Activated CD4-positive, alpha-beta T cell treated with anti-CD3 and anti-CD28 coated beads, Interleukin-2, amount 10 ng/mL, durations not matched to agents 7 days and 5 days (primary cell): ENCODE measurements at places on chromosomes 1 and 21. TPM values are rescaled to one million over a fixed set of nuclear protein-coding genes. Genes with fewer than 3 reads are reported as not detected.

CYYR1 gene
- total RNA-seq: not detected

TRAF3IP3 gene
- total RNA-seq: 426 TPM

SLAMF8 gene
- 0.47 TPM for total RNA-seq

OR2M3 gene
- total RNA-seq: not detected

DMBX1 gene
- 0.10 TPM for total RNA-seq

RHBDL2 gene
- not detected for total RNA-seq

SPATA45 gene
- total RNA-seq: 0.45 TPM

OTUD7B gene
- total RNA-seq: 9.9 TPM

GRCh38 chr1:53288002-53288789, 39.7 kb downstream of the LRP8 start:
- peaks cover 22% of the 10 kb centered on the region for H3K36me3 ChIP-seq
- no peak for DNase-seq
- H3K4me3 ChIP-seq: no peak overlapping the region
- peaks cover 18% of the 10 kb centered on the region for H3K4me1 ChIP-seq
- peak overlapping the region; percentile 25 for H3K27ac ChIP-seq

DNA sequence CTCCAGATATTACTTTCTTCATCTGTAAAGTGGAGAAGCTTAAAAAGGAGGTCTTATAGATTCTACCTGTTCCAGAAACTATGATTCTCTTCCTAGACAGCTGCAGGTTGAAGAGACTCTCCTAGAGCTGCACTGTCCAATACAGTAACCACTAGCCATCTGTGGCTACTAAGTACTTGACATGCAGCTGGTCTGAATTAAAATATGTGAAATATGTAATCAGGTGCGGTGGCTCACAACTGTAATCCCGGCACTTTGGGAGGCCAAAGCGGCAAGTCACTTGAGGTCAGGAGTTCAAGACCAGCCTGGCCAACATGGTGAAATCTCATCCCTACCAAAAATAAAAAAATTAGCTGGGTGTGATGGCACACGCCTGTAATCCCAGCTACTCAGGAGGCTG, 15.8 kb downstream of the APP start:
- no peak for DNase-seq
- no peak overlapping the region for H3K4me3 ChIP-seq
- peaks cover 20% of the 10 kb centered on the region for H3K4me1 ChIP-seq
- H3K27me3 ChIP-seq: no peaks in the 10 kb centered on the region
- no peak overlapping the region for H3K27ac ChIP-seq

DNA sequence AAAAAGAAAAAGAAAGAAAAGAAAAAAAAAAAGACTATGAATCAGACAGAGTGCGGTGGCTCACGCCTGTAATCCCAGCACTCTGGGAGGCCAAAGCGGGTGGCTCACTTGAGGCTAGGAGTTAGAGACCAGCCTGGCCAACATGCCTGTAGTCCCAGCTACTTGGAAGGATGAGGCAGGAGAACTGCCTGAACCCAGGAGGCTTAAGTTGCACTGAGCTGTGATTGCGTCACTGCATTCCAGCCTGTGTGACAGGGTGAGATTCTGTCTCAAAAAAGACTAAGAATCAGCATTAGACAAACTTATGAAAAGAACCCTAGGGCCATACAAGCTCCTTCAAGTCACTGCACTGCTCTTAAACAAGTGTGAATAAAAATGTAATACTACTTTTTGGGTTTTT, 16.9 kb downstream of the PSMB4 start:
- no peak overlapping the region for H3K4me3 ChIP-seq
- H3K27me3 ChIP-seq: no peaks in the 10 kb centered on the region
- no peak overlapping the region for H3K27ac ChIP-seq
- H3K36me3 ChIP-seq: peaks cover 31% of the 10 kb centered on the region
- DNase-seq: no peak

GRCh38 chr1:66927528-66927927, 2.7 kb downstream of the MIER1 start:
- no peaks in the 10 kb centered on the region for H3K27me3 ChIP-seq
- no peak overlapping the region for H3K4me3 ChIP-seq
- no peak overlapping the region for H3K27ac ChIP-seq
- H3K36me3 ChIP-seq: peaks cover 16% of the 10 kb centered on the region
- no peak for DNase-seq

GRCh38 chr1:245677461-245678240, 522.9 kb downstream of the KIF26B start:
- no peaks in the 10 kb centered on the region for H3K27me3 ChIP-seq
- DNase-seq: no peak
- H3K4me3 ChIP-seq: no peak overlapping the region
- no peaks in the 10 kb centered on the region for H3K36me3 ChIP-seq
- H3K27ac ChIP-seq: no peak overlapping the region

- peaks cover 40% of the 10 kb centered on the region for H3K4me1 ChIP-seq
- H3K4me3 ChIP-seq: no peak overlapping the region
- H3K27me3 ChIP-seq: no peaks in the 10 kb centered on the region
- peak overlapping the region; percentile 20 for H3K27ac ChIP-seq
- DNase-seq: no peak
- peaks cover 1% of the 10 kb centered on the region for H3K36me3 ChIP-seq
Observed at GRCh38 chr1:228935198-228935663, 200.0 kb downstream of the RHOU start.

GRCh38 chr1:168279253-168279652, 1.4 kb upstream of the TBX19 start:
- H3K27me3 ChIP-seq: no peaks in the 10 kb centered on the region
- no peak overlapping the region for H3K27ac ChIP-seq
- peaks cover 7% of the 10 kb centered on the region for H3K36me3 ChIP-seq
- no peak for DNase-seq

- no peak overlapping the region for H3K27ac ChIP-seq
- no peak overlapping the region for H3K4me3 ChIP-seq
- no peaks in the 10 kb centered on the region for H3K27me3 ChIP-seq
Observed at GRCh38 chr1:173364827-173365226, 112.3 kb upstream of the PRDX6 start.

DNA sequence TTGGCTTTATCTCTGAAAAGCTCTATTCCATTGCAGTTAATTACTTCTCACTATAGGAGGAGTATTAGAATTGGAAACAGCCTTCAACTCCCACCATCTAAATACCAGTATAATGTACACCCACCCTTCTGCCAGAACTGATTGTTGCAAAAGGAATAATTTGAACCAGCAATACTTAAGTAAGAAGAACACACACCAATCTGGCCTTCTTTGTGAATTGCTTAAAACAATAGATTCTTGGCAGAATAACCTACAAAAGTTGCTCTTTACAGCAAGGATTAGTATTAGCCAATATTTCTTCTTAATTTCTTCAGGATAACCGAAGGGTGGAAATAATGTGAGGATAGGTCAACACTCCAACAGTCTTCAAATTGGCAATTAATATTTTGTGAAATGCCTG, 54.9 kb upstream of the ADAMTS5 start:
- no peaks in the 10 kb centered on the region for H3K4me1 ChIP-seq
- no peaks in the 10 kb centered on the region for H3K27me3 ChIP-seq
- H3K4me3 ChIP-seq: no peak overlapping the region
- no peaks in the 10 kb centered on the region for H3K36me3 ChIP-seq
- H3K27ac ChIP-seq: no peak overlapping the region

DNA sequence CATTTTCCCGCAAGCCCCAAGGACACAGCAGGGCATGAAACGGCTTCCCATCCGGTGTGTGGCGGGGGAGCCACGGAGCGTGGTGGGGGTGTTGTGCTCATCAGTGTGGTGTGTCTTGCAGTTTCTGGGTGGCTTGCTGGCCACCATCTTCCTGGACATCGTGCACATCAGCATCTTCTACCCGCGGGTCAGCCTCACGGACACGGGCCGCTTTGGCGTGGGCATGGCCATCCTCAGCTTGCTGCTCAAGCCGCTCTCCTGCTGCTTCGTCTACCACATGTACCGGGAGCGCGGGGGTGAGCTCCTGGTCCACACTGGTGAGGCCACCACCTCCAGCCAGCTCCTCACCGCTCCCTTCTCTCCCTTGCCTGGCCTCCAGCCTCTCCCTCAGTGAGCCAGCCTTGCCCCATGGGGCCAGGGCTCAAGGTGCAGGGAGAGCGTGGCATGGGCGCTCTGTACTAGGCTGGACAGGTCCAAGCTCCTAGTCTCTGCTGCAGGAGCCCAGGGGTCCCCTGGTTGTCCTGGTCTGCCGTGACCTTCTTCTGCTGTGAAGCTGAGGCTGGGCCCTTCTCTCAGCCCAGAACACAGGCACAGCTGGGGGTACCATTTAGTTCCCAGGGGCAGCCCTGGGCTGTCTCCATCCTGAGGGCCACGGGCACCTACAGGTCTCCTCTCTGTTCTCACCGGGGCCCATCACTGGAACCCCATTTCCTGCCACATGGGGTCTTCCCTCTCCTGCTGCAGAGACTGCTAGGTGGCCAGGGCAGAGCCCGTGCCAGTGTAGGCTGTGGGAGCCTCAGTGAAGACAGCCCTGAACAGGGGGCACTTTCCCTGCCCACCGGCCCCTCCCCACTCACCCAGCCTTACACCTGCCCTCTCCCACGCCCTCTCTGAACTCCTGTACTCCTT, 12.6 kb downstream of the AGTRAP start:
- peak overlapping the region; percentile 95 for H3K27ac ChIP-seq
- H3K27me3 ChIP-seq: no peaks in the 10 kb centered on the region
- peak overlapping the region; percentile 45 for H3K4me3 ChIP-seq
- DNase-seq: no peak
- H3K4me1 ChIP-seq: peaks cover 31% of the 10 kb centered on the region
- H3K36me3 ChIP-seq: peaks cover 17% of the 10 kb centered on the region
